ENCODE measurements at places on chromosomes 2 and 18. TPM values are rescaled to one million over a fixed set of nuclear protein-coding genes. Genes with fewer than 3 reads are reported as not detected.

DNA sequence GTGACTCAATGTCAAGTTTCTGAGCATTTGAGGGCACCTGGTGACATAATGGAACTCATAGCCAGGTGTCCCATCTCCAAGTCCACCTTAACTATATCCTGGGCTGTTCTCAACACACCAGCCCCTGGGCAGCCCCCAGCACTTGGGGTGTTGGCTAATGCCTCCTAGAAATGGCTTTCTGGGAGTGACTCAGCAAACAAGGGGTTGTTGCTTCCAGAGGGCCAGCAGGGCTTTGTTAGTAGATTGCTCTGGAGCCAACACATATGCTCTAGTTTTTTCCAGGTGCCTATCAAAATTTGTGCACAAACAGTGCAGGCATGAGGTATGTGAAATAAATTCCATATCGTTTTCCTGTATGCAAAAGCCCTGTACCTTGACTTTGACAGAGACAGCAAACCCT is 448.4 kb downstream of the SLC4A3 start:
- no peak for DNase-seq

The CROCC2 gene
- polyA plus RNA-seq = not detected

The NR4A2 gene
- 1.6 TPM for polyA plus RNA-seq

GRCh38 chr2:226847090-226847489 is 11.2 kb downstream of the RHBDD1 start:
- DNase-seq = no peak

GRCh38 chr2:158413581-158413980 is 43.0 kb downstream of the CCDC148 start:
- DNase-seq = no peak

- DNase-seq = peak; percentile 92
Measured at GRCh38 chr2:178863856-178864620, 56.8 kb upstream of the TTN start.

GRCh38 chr2:9110346-9110884 is 96.2 kb upstream of the ASAP2 start:
- no peak for DNase-seq

The SERPINB3 gene
- polyA plus RNA-seq = not detected
